ENCODE measurements at places on chromosomes 2 and 18.
A peak's percentile ranks its signal among the peaks of the same experiment; 100 is the strongest.

- no peak for DNase-seq
These were observed 42.6 kb upstream of the RNF152 start for GRCh38 chr18:61935362-61935761.

DNA sequence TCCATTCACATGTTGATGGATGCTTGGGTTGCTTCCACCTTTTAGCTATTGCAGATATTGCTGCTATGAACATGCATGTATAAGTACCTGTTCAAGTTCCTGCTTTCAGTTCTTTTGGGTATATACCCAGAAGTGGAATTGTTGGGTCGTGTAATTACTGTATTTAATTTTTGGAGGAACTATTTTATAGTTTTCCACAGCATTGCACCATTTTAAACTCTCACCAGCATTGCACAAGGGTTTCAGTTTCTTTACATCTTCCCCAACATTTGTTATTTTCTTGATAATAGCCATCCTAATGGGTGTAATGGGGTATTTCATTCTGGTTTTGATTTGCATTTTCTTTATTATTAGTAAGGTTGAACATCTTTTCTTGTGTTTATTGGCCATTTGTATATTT, 16.0 kb downstream of the ACTR3 start:
- no peak for DNase-seq

DNA sequence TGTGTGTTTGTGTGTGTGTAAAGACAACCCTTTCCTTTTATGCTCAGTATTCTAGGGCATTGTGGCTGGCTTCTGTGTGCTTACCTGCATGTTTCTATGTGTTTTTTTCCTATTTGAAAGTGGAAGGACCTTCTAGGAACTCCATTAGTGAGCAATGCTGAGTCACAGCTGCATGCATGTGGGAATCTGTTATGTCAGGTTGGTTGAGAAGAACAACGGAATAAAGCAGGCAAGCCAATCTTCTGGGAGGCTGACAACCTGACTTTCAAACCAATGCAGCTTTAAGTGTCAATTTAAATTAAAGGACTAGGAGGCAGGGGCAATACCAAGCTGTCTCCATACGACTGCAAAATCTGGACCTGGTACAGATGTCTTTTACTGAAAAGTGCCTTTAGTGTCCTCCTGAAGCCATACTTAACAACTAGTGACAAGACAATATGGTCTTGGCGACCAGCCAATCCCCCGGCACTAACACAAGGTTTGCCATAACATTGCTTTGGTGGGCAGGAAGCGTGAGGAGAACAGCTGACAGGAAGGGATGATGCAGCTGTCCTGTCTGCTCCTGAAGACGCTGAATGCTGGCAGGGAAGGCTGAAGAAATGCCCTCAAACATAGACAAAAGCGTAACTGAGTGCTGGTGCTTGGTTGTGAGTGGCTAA, 514.7 kb upstream of the CDH7 start:
- peak; percentile 2 for DNase-seq

GRCh38 chr2:202643012-202643858, 8.5 kb downstream of the FAM117B start:
- DNase-seq = no peak

GRCh38 chr2:170009209-170009608, 168.7 kb upstream of the MYO3B start:
- no peak for DNase-seq

DNA sequence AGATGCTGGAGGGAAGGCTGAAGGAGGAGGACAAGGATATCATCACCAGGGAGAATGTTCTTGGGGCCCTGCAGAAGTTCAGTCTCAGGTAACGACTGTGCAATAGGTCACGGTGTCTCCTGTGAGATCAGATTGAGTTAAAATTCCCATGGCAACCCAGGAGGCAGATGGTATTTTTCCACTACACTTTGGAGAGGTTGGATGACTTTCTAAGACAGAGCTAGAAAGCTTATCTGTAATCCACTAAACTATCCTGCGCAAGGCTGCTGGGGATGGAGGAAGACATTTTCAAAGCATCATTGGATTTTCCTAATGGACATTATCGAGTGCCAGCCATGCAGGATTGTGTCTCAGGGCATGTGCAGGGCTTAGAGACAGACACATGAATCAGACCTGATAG, 74.6 kb downstream of the ARMC9 start:
- no peak for DNase-seq

GRCh38 chr2:217466805-217467204, 536.0 kb downstream of the TNS1 start:
- no peak for DNase-seq

DNA sequence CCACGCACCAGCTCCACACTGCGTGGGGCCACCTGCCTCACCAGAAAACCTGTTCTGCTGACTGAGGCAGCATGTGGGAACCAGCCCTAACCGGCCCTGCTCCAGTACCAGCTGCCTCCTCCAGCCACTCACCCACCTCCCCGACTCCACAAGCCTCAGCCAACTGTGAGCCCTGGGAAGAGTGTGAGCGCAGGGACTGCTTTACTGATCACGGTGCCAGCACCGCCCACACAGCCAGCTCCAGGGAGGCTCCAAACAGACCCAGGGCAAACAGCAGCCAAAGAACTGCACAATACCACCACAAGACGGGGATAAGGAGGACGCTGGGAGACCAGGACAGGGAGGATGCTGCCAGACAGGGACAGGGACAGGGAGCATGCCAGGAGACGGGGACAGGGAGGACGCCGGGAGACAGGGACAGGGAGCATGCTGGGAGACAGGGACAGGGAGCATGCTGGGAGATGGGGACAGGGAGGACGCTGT, 28.4 kb downstream of the EIPR1 start:
- DNase-seq = peak; percentile 29

GRCh38 chr2:287471-287885, 413 bp downstream of the ALKAL2 start:
- no peak for DNase-seq

- no peak for DNase-seq
These were observed 140.1 kb upstream of the AQP4 start for GRCh38 chr18:27005589-27005988.

DNA sequence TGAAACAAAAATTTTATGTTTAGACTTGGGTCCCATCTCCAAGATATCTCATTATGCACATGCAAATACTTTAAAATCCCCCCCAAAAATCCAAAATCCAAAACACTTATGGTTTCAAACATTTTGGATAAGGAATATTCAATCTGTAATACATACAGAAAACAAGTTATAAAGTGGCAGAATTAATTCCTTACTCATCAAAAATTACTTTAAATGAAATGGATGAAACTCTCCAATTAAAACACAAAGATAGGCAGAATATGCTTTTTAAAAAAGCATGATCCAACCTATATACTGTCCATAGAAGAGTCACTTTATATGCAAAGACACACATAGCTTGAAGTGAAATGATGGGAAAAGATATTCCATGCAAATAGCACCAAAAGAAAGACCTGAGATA, 744.6 kb downstream of the LRP1B start:
- DNase-seq = no peak

GRCh38 chr2:32851777-32852439, 94.8 kb upstream of the LTBP1 start:
- no peak for DNase-seq

Data from mammary epithelial cell (primary cell).